ENCODE measurements at places on chromosomes 5 and 9.

DNA sequence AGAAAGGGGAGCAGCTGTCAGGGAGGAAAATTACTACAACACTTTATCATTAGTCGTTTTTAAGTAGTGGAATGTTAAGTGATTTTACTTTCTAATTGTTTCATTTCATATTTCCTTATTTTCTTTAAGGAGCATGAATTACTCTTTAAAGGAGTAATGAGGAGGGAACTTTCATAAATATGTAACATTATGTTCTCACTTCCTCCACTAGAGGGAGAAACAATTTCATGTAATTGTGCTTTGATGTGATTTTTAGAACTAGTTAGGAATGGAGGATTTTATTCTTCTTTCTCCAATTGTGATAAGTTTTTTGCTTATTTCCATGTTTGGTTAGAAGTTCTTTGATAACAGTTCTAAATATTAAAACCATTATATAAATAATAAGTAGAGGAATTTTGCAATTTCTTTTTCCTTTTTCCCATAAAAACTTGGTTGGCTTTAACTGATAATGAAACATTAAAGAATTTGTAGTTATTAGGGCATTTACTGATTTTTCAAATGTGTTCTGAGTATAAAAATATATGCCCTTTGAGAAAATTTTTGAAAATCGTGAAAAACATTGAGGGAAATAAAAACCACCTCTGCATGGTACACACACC is 25.6 kb downstream of the CEP78 start:
- DNase-seq: peak; percentile 56

- DNase-seq: no peak
Measured at GRCh38 chr5:107564931-107565372, 105.8 kb downstream of the EFNA5 start.

DNA sequence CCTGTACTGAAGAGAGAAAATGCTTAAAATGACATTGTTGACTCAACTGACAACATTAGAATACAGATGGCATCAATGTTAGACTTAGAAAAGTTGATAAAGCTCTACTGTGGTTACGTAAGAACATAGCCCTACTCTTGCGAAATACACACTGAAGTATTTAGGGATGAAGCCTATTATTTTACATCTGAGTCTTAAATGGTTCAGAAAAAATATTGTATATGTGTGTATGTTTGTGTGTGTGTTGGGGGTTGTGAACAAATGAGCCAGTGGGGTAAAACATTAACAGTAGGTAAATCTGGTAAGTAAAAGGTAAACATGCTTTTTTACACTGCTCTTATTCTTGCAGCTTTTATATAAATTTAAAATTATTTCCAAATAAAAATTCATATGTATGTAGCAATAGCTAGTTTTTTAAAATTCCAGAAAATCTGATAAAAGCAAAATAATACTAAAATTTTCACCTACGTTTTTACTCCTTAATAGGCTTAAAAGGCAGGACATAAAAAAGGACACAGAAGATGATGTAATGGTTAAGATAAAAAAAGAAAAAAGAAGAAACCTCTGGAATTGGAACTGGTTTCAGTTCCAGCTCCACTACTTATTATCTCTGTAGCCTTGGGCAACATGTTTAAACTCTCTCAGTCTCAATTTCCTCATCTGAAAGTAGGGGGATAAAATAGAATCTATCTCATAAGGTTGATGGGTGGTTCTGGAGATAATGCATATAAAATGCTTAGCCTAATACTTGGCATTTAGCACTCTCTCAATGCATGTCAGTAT is 44.3 kb downstream of the GARNL3 start:
- DNase-seq: no peak

DNA sequence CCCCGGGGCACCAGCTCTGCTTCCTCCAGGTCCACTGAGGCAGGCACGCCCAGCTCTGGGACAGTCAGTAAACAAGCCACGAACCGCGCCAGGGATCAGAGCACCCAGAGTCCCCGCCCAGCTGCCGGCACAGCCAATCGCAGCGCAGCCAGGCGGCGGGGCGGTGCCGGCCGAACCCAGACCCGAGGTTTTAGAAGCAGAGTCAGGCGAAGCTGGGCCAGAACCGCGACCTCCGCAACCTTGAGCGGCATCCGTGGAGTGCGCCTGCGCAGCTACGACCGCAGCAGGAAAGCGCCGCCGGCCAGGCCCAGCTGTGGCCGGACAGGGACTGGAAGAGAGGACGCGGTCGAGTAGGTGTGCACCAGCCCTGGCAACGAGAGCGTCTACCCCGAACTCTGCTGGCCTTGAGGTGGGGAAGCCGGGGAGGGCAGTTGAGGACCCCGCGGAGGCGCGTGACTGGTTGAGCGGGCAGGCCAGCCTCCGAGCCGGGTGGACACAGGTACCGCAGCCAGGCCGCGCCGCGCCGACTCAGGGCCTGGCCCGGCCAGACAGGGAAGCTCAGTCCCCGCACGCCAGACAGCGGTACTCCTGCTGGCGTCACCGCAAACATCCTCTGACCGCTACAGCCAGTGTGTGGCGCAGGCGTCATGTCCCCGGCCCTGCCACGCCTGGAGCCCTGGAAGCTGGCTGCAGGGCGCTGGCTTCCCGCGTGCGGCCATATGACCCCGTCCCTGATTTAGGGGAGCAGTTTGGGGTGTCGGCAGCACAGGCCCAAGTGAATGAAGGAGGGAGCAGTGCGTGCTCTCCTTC is at the start of gene CTSL:
TSS of gene CTSL (plus strand) at position 220 of the 810 bp plus-strand sequence. CDS start 1,485 bp downstream, outside the sequence.
- DNase-seq: peak; percentile 92

GRCh38 chr9:129359916-129360536 is 182.0 kb upstream of the IER5L start:
- DNase-seq: no peak

DNA sequence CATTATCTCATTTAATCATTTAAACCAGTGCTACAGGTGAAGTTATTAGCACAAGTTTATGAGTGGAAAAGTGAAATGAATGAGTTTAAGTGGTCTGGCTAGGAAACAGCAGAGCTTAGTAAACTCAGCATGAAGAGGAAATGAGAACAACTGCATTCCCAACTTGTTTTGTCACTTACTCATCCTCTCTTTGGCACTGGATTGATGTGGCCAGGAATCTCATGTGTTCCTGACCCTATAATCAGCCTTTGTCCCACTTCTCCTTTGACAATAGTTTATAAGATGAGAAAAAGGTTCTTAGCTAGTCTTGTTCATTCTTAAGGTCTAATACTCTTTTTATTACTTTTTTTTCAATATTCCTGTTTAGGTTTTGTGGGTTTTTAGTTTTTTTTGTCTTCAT is 559.2 kb upstream of the TLE4 start:
- DNase-seq: no peak

DNA sequence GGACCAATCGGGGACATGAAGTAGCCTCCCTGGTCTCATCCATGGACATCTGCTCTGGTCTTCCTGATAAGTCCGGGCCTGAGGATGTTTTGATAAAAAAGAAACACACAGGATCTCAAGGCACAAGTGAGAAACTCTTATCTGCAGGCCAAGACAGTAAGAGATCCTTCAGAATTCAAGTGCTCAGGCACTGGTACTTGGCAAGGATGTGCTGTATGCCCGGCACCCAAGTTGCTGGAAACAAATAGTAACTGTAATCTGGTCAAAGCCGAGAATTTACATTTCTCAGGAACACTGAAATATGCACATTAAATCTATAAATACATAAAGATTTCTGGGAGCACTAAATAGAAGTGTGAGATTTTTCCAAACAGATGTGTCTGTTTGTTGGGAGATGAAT is 165.7 kb downstream of the SPOCK1 start:
- DNase-seq: no peak

DNA sequence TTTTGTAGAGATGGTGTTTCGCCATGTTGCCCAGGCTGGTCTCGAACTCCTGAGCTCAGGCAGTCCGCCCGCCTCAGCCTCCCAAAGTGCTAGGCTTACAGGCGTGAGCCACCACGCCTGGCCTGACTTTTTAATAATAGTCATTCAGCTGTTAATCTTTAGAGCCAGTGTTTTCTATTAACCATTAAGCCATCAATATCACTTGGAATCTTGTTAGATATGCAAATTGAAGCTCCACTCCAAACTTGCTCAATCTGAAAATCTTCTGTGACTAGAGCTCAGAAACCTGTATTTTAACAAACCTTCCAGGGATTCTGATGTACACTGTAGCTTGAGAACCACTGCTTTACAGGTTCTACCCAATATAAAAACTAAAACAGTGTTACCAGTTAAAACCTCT is 113.5 kb downstream of the CDC42SE2 start:
- DNase-seq: no peak

DNA sequence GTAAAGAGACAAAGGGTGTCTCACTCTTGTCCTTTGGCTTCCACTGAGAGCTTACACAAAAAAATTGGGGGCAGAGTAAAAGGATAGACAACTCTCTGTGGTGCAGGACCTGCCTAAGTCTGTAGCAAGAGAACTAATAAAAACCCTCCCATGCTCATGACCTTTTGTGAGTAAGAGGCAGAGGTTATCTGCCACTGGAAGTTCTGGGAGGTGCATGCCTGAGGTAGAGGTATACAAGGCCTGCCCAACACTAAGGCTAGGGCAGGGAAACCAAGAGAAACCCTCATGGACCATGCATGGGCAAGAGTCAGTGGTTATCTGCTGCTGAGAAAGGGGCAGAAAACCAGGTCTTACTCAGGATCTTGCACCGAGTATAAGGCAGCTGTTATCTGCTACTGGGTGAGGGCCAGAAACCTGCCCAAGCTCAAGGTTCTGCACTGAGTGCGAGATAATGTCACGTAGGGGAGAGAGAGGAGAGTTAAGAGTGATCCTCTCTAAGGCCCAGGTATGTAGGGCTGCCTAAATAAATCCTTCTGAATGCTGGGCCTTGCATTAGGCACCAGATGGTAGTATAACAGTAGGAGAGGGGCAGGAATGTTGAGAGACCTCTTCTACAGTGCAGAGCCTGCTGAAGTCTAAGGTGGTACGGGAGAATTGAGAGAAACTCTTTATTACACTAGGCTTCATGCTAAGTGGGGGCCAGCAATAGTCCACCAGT is 143.4 kb downstream of the MACROH2A1 start:
- DNase-seq: no peak

DNA sequence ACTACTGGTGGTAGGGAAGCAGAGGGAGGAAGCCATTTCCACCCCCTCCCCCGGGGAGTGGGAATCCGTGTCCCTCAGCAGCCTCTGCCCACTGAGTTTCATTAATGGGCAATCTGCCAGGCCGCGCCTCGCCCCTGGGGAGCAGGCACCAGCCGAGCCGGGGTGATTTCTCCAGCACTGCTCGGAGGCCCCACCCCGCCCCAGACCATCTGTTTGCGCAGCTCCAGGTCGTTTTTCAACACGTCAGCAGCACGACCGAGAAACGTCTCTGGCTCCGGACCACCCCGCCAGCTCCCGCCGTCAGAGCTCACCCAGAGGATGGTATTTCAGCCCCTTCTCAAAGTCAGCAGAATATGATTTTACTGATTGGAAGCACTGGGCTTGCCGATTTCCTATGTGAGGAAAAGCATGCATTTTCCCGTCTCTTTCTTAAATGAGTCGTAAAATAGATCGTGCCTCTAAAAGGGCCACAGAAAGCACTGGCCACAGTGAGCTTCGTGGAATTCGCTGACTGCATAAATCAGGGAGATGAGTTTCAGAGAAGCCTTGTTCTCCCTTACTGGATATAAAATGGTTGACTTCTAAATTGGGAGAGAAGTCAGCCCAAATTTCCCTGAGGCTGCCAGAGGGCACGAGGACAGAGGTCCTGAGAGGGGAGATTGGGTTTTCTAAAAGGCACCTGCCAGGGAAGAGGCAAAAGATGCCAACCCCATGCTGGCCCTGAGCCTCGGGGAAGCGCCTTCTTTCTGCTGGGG is 47.0 kb downstream of the OLFM1 start:
- no peak for DNase-seq

DNA sequence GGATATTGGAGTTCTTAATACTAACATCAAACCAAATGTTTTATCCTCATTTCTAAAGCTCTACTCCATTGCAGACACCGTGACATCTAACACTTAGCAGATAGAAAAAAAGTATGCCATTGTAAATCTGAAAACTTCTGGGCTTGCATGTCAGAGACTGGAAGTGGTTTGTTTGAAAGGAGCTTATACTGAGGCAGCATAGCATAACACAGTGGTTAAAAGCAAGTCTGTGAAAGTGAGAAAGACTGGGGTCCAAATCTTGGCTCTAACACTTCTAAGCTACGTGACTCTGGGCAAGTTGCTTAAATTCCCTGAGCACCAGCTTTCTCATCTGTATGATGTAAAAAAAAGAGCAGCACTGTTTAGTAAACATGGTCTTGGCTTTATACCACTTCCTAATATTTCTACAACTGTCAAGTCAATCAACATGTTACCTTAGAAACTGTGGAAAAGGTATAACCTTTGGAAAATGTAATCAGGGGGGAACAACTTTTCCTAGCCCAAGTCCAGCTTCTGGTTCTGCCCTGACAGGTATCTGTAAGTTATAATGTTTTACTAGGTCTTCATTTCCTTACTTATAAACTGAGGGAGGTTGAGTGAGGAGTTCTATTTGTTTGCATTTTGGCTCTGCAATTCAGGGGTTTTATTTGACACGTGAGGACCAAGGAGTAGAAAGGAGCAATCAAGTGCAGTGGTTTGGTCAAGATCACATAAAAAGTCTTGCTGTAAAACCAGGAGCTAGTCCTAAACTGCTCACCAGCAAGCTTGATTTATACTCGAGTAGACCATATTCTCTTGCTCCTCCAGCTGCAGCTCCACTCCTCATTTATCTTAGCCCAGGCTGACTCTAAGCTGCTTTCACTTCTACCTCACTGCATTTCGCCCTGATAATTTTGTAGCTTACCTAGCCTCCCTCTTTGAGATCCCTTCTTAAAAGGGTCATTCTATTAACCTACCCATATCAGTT is 541.0 kb downstream of the RAB3C start:
- peak; percentile 26 for DNase-seq

DNA sequence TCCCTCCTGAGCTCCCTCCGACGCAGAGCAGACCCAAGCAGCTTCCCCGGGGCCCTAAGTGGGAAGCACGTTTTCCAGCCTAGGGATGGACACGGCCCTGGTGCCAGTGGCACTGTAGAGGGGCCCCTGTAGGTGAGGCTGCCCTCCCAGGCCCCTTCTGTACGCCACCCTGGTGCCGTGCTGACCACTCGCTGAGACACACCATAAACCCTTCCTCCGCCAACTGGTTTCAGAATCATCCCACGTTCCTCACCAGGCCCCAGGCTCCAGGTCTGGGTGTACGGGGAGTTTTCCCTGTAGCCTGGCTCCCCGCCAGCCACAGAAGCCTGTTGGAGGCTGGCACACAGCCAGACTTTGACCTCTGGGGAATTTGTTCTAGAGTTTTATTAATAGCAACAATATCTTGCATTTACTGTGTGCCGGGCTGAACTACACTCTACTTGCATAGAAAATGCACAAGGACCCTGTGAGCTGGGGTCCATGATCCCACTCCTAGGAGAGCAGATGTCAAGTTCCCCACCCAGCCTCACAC is 18.2 kb upstream of the WDR38 start:
- DNase-seq: peak; percentile 77

DNA sequence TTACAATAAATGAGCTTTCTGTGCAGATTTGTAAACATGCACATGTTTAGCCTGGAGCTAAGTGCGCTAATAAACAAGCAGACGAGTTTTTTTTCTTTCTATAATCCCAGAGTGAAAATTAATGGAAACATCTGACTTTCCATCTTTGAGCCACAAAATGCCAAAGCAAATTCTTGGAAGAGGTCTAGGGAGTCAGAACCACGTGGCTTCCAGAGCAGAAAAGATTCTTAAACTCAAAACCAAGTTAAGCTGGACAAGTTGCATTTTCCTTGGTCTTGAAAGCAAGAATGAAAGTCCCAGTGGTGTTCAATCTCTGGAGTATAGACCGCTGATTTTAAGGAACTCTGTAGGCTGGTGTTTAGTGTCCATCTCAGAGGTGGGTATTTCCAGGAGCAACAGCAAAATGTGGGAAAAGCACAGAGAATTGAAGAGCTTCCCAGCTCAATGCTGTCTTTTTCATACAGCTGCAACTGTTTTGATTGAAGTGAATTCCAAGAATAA is 71.4 kb downstream of the MYO10 start:
- peak; percentile 70 for DNase-seq

Data from SK-MEL-5 (cell line).